ENCODE measurements at places on chromosomes 7 and 10.

DNA sequence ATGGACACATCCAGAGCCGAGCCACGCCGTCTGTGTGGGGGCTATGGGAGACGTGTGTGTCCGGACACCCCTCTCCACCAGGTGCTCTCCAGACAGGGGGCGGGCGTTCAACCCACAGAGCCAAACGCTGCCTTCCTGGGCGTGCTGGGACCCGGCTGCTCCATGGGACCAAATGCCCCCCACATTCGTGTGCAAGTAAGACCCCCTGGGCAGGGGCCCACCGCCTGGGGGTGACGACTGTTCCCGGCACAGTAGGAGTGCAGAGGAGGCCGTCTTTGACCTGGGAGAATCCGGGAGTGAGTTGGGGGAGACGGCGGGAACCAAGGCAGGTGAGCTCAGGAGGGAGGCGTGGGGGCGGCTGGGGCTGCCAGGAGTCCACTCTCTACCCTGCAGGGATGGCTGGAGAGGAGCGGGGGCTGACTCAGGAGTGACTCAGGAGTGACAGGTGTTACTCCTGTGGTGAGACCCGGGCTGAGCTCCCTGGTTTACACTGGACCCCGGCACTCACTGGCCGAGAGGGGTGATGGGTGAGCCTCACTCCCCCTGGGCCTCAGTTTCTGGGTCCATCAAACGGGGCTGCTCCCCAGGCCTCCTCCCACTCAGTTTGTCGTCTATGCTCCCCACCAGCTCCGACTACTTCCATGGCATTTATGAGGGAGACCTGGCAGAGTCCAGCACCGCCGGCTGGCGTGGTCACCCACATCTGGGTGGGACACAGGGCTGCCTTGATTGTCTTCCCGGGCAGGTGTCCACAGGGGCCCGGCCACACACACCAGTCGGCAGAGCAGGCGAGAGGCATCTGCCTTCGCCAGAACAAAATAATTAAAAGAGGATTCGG is 95.0 kb downstream of the MICALL2 start:
- no peak for DNase-seq

GRCh38 chr7:2575046-2575732 is 16.4 kb downstream of the IQCE start:
- DNase-seq, result no peak

- DNase-seq, result no peak
These were observed 8.4 kb downstream of the DBNL start for GRCh38 chr7:44052771-44053365.

- no peak for DNase-seq
These were observed 235.7 kb downstream of the EBF3 start for GRCh38 chr10:129728246-129728820.

DNA sequence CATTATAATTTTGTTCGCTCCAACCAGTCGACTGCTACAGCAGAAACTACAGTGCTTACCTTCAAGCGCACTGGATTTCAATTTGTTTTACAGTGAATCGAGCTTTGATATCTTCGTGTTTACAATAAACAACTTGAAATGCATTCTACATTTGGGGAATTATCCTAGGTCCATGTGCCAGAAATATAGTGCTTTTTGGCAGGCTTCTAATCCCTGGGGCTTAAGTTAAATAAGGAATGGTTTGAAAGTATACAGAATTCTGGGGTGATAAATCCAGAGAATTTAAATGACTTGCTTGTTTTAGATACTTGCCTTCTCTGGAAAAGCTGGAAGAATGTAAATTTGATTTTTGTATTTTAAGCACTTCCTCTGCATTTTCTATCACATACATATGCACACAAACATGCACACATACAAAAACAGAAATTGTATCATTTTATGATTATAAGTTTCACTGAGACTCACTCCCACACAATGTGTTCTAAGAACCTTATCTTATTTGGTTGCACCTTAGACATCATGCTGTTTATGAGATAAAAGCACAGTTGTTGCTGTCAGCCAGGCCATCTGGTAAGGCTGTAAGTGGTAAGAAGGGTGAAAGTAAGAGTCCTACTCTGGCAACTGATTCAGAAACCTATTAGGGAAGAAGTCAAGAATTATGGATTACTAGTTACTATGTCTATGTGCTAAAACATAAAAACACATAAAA is 347.2 kb upstream of the KCND2 start:
- DNase-seq, result no peak

DNA sequence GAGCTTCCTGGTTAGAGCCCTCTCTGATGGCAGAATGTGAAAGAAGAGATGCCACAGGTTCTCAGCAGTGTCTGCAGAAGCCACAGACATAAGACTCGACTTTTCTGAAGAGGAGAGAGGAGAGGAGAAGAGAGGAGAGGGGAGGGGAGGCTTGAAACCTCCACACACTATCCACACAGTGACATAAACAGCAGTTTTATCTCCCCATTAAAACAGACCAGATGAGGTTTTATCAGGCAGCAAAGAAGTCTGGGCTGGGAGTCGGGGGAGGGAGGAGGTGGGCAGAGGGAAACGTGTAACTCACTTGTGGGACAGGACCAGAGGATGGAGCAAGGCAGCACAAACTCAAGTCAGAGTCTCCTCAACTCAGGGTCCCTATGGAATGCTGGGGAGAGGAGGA is 76.5 kb downstream of the XPNPEP1 start:
- DNase-seq, result no peak

DNA sequence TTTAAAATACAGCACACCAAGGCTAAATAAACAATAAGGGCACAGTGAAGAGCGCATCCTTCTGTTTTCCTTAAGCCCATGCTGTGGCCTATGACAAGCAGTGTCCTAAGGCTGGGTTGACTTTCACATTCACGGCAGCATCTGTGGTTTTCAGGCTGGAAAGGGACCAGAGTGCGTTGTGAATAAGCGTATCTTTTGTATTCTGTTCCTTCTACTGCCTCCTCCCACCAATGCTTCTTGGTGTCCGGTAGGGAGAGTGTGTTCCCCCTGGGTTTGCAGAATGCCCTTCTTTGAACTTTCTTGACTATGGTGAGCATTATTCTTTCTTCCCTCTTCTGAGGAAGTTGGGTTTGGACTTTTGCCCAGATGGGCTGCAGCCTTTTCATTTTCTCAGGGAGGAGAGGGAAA is 73.6 kb downstream of the ABCA13 start:
- DNase-seq, result no peak

- DNase-seq, result no peak
These were observed 29.8 kb upstream of the ZNF746 start for GRCh38 chr7:149527414-149527813.

DNA sequence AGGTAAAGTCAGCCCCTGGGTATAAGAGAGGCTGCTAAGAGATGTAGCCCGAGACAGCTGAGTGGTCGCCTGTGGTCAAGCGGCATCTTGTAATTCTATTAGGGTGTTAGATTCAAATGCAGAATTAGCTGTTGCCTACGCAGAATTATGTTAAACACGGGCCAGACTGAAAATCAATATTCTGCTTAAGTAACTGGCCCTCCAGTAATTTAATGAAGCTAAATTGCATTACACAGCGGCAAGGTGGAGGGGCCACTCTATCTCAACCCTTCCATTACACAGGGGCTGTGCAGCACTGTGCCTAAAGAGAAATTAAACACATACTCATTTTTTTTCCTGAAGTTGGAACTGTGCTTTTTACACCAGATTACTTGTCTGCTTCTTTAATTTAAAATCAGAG is 448.5 kb upstream of the MGMT start:
- no peak for DNase-seq

GRCh38 chr7:74233655-74234285 is 20.4 kb downstream of the RFC2 start:
- no peak for DNase-seq

GRCh38 chr10:95474228-95475002 is 86.8 kb downstream of the SORBS1 start:
- no peak for DNase-seq

DNA sequence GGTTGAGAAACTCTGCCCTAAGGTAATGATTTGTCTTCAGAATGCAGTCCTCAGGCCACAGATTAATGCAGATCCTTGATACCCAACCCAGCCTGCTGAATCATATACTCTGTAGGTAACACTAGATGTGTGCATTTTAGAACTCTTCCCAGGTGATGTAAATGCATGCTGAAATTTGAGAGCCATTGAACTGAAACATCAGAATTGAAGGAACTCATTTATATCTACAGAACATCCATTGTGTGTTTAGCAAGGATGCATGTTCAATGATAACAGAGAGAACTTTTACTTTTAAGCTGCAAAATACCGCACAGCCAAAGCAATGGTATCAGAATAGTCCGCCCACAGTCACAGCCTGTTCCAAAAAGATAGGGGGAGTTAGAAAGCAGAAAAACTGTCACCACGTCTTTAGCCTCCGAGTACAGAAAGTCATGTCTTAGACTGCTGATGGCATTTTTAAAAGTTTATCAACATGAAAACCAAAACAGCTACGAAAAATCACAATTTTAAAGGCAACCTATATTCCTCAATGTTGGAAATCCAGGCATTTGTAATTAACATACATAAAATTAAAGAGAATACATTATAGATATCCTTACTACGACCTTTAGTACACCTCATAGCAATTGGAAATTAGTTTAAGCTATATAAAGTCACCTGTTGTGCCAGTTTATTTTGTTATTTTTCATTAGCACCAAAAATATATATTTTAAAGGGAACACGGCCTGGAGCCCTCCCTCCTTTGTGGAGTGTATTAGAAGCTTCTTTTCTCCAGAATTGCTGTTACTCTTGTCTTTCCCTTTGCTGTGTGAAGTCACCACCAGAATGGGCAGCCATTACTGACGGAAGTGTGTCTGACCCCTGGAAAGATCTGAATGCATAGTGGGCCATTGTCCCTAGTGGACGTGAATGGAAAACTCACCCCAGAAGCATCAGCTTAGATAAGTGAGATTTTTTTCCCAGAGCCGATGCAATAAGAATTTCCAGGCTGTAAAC is 65.8 kb upstream of the PRKAR2B start:
- DNase-seq, result no peak

DNA sequence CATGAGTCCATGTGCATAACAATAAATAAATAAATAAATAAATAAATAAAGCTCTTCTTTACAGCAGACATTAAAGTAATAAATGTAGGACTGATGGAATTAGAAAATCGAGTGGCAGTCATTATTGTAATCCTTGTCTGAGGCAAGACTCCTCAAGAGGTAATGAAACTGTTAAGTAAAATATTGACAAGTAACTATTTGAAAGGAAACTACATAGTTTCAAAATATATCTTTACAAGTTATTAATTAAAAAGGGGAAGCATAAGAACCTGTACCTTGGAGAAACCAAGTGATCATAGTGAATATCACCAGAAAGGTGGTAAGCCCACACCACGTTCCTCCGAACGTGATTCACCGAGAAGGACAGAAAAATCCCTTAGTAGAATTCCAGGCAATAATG is 285.6 kb upstream of the SORCS1 start:
- DNase-seq, result no peak

DNA sequence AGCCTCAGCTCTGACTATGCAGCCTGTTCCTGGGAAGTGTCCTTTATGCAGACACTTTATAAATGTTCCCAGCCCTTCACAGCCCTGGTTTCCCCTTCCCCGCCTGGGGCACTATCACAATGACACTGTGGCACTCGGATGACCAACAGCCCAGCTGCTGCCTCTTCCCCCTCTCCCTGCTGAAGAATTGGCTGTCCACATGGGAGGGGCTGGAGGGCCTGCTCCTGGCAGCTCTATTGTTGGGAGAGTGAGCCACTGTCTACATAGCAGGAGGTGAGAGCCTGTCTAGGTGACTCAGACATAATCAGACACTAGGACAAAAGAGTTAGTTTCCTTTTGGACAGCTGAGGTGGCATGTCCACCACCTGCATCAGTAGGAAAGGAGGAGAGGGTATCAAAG is 437.5 kb downstream of the PLXNA4 start:
- DNase-seq, result no peak

DNA sequence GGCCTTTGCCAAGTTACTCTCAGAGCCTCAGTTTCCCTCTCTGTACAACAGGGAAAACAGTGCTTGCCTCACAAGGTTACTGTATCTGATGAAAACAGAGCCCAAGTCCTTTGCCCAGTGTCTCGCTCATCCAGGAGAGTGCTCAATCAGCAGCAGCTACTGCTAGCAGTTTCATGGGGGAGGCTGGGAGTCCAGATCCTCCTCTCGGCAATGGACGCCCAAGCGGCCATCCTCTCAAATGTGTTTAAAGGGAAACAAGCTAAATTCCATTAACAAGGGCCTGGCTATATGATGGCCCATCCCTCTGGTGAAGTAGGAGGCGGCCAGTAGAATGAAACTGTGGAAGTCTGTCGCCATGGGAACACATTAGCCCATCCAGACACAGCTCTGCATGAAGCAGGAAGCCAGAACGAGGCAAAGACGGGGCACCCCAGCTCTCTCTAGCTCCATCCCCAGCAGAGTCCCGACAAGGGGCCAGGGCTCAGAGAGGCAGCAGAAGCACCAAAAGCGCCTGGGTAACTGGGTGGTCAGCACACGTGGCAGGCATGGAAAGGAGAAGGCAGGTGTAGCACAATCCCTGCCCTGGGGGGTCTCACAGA is 35.2 kb downstream of the FAM53B start:
- DNase-seq, result no peak

GRCh38 chr10:72692744-72692993 is 726 bp downstream of the MCU start:
- no peak for DNase-seq

GRCh38 chr7:43540471-43540870 is 42.4 kb upstream of the STK17A start:
- DNase-seq, result no peak

- DNase-seq, result no peak
These were observed 378.4 kb downstream of the KIF20B start for GRCh38 chr10:90079819-90080218.

DNA sequence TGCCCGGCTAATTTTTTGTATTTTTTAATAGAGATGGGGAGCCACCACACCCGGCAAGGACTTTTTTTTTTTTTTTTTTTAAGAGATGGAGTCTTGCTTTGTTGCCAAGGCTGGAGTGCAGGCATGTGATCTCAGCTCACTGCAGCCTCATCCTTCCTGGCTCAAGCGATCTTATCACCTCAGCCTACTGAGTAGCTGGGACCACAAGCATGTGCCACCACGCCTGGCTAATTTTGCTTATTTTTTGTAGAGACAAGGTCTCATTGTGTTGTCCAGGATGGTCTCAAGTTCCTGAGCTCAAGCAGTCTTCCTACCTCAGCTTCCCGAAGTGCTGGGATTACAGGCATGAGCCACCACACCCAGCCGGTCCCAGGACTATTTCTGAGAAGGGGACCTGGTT is 9.3 kb upstream of the MCU start:
- no peak for DNase-seq

GRCh38 chr7:155804897-155805825 is 7.1 kb downstream of the SHH start:
- DNase-seq, result peak; percentile 60

DNA sequence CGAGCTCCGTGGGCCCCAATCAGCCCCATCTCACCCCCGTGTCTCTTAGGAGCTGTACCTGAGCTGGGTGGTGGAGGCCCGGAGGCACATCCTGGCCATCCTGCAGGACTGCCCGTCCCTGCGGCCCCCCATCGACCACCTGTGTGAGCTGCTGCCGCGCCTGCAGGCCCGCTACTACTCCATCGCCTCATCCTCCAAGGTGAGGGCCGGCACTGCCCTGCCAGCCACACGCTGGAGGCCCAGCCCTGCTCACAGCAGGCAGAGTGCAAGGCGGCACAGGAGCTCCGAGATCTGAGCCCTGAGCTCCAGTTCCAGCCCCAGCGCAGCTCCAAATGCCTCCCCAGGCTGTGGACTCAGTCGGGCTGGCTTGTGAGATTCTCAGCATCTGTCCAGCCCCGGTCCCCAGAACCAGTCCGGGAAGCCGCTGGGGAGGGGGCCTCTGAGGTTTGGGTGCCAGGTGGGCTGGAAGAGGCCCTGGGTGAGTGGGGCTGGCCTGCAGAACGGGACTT is 9.3 kb downstream of the TMEM120A start:
- no peak for DNase-seq
